G401 (cell line): ENCODE measurements at places on chromosomes 1 and 21.
A peak's percentile ranks its signal among the peaks of the same experiment; 100 is the strongest.

DNA sequence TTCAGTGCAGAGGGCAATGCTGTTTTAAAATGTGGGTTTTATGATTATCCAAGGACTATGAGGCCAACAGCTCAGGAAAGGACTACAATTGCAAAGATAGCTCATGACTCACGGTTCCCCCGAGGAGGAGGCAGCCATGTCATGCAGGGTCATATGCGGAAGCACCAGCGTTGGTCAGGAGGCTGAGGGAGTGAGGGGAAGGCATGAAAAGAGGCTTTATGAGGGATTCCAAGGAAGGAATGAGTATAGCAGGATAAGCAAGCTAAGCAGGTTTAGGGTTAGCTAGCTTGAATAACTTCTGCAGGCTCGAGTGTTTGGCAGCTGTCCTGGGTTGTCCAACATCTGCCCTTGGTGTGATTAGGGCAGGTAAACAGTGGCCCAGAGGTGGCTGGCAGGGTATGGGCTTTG is 495.1 kb downstream of the SETD4 start:
- no peak for DNase-seq

- DNase-seq = no peak
These were observed 46.6 kb downstream of the PCP4 start for GRCh38 chr21:39913706-39914305.

GRCh38 chr21:44092211-44092610 is 15.0 kb upstream of the PWP2 start:
- no peak for DNase-seq

GRCh38 chr1:207791290-207791689 is 39.4 kb downstream of the CD46 start:
- no peak for DNase-seq

GRCh38 chr21:36717976-36718375 is 19.1 kb downstream of the SIM2 start:
- no peak for DNase-seq

GRCh38 chr1:6134741-6135510 is 45.2 kb downstream of the CHD5 start:
- no peak for DNase-seq

- DNase-seq = no peak
These were observed 14.0 kb upstream of the FAAP20 start for GRCh38 chr1:2208309-2209239.

GRCh38 chr1:68121536-68121935 is 71.1 kb upstream of the DIRAS3 start:
- DNase-seq = no peak

DNA sequence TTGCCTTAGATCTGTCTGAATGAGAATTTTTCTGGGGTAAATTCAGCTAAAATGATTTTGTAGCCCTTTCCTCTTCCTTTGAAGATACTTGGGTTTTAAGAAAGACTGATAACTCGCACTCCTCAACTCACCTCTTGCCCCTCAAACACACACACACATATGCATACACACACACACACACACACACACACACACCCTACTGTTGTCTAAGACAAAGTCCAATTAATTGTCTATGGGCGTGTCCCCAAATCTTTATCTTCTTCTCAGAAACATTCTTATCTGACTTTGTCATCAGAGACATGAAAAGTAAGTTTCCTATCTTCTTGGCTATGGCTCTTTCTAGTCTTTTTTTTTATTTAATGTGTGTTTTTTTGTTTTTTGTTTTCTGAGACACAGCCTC is 36.1 kb upstream of the SMYD2 start:
- no peak for DNase-seq

DNA sequence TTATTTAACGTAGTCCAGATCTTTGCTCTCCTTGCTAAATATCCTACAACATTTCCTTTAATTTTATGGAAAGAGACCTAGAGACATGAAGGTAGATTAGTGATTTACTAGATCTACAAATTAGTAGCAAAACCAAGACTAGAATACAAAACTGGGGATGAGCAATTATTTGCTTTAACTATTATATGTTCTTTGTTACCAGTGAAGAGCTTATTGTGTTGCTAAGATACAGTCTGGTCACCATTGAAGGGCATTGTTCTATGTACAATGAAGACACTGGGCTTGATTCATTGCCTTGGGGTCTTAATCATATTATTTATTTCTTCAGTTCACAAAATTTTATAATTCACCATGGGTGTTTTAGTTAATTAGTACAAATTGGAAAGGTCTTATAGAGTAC is 88.3 kb downstream of the S1PR1 start:
- DNase-seq = no peak

GRCh38 chr1:244248426-244248825 is 197.3 kb downstream of the ZBTB18 start:
- DNase-seq = no peak

GRCh38 chr1:84613026-84613425 is 38.8 kb upstream of the CTBS start:
- DNase-seq = no peak

- no peak for DNase-seq
These were observed 76.1 kb upstream of the SLC2A1 start for GRCh38 chr1:43034778-43035177.

DNA sequence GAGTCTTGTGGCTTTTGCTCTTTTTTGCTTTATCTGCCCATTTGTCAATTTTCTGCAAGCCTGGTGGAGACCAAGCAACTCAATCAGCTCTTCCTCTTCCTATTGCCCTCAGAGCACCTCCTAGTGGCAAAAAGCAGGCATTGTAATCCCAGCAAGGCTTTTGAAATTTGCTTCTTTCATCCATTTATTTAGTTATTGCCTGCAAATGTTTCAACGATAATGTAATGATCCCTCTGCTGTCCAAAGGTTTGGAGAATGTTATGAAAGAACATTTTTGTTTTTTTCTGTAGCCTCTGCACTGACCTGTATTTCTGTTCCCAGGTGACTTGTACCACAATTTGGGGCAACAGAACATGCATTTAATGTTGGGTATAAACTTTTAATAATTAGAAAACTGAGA is 127.8 kb downstream of the GABPA start:
- no peak for DNase-seq

DNA sequence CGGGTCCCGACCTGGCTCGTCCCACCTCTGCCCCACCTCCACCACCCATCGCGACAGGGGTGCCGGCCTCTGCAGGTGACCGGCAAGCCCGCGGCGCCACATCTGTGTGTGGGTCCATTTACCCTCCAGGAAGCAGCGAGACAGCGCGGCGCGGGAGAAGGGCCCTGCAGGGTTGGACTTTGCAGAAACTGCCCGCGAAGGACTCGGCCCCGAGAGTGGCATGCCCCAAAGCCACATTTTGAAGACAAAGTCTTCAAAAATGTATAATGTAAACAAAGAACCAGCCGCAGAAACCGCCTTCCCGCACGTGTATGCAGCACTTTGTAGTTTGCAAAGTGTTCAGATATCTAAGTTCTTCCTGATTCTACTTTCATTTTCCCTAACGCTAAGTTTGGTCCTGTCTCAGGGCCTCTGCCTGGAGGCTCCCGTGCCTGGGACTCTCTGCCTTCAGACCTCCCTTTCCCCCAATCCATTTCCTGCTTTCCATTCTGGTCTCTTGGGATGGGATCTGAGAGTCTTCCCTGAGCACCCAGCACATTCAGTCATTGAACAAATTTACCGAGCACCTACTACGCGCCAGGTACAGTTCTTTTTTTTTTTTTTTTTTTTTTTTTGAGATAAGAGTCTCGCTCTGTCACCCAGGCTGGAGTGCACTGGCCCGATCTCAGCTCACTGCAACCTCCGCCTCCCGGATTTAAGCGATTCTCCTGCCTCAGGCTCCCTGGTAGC is 524 bp upstream of the TMCO4 start:
- no peak for DNase-seq

DNA sequence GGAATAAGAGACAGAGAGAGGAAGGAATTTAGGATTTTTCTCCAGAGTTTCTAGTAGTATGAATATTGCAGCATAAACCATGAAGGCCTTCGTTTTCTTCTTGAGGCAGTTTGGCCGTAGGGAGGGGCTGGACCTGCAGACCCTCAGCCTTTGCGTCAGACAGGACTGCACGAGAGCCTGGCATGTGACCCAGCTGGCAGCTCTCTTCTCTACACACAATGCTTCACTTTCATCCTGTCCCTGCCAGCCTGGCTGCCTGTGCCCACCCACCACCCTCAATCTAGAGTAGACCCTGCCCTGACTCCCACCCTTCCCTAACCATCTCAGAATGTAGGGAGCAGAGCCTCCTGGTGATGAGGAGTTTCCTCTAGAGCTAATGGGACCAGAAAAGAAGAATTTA is 1.6 kb downstream of the CA14 start:
- DNase-seq = no peak

DNA sequence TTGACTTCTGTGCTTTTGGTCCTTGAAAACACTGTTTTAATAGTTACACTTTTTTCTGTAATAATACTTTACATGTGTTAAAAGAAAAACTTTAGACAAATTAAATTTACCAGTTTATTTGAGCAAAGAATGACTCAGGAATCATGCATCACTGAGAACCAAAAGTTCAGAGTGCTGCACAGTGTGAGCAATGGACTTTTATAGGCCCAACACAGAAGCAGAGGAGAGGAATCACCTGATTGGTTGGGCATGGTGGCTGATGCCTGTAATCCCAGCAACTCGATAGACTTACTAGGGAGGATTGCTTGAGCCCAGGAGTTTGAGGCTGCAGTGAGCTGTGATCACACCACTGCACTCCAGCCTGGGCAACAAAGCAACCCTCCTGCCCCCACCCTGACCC is 29.3 kb downstream of the ZNF648 start:
- DNase-seq = no peak

DNA sequence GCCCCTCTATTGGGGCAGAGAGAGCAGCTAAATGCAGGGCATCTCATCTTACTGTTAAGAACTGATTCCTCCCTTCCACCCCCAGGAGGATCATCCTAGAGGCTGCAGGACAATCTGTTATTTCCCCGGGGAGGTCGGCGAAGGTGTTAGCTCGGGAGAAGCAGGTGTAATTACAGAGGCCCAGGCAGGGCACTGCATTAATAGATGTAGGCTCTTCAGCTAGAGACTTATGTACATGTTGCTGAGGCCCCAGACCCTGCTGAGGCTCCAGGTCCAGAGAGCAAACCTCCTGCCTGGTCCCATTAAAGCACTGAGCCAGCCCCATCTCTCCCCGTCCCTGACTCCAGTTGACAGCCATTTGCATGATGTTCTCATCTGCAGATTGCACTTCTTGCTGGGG is 320.3 kb upstream of the VAMP3 start:
- DNase-seq = no peak

DNA sequence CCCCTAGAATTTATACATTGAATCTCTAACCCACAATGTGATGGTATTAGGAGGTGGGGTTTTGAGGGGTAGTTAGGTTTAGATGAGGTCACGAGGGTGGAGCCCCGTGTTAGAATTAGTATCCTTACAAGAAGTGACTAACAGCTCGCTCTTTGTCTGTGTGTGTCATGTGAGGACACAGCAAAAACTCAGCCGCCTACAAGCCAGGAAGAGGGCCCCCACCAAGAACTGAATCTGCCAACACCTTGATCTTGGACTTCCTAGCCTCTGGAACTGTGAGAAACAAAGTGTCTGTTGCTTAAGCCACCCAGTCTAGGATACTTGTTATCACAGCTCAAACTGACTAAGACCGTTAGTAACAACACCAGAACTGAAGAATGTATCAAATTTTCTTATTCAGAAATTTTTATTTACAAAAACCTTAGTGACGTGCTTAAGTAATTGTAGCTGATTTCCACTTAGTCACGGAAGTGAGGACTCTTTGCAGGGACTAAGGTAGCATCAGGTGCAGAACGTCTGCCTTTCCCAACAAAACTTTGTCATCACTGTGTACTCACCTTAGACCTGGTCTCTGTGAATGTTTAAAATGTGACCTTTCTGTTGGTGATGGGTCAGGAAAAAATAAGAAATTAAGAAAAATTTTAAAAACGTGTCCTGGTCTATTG is 24.5 kb upstream of the LRRC8C start:
- DNase-seq = no peak

DNA sequence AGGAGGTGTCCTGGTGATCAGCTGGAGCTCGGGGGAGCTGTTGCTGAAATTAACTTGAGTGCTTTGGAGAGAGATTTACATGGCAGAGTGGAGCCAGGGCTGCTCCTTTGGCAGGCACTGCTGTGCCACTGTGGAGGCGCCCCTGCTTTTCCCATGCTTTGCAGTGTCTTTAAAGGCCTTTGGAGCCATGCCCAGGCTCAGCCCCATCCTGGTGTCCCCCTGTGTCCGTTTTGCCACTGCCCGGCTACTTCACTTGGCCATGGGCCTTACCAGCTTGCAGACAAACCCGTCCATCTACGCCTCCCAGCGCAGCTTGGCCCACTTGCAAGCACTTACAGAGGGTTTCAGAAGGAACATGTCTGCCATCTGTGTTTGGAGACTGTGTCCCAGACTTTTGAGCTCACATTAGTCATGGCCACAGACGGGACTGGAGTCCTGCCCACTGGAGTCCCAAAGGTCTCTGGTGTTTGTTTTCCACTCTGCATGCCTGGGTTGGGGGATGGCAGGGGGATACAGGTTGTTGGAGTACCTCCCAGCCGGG is 18.2 kb upstream of the LAMTOR5 start:
- DNase-seq = peak; percentile 89

DNA sequence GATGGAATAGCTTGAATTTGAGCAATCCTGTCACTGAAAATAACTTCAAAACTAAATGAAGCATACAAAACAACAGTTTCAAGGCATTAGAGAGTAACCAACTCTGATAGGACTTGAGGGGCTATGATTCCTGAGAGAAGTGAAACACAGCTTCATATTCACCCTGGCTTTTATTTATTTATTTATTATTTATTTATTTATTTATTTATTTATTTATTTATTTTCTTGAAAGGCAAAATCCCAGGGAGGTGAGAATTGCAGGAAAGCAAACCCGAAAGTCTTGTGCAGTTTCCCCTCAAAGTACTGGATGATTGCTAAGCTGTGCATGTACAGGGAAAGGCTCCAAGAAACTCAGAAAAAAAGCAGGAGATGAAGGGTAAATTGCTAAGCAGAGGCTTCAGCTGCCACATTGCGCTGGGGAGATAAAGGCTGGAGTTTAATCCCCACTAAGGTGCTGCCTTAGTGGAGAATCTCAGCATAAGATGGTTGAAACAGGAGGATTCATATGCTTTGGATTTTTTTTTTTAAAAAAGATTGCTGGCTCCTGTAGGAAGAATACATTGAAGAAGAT is 72.9 kb upstream of the COL24A1 start:
- no peak for DNase-seq

DNA sequence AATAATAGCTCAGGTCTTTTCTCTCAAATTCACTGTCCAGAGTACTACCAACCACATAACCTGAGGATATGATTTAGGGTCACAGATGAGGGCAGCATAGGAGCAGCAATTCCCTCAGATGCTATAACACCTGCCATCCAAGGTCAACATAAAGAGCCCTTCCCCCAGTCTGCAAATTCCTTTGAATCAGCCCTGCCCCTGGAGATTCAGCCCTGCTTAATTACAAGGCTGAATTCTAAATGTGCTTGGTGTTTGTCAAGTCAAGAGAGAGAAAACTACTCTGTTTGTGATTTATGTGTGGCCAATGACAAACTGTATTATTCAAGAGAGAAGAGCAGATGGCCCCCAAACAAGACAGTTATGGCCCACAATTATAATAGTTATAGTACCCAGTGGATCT is 195.7 kb upstream of the ADGRL2 start:
- no peak for DNase-seq

DNA sequence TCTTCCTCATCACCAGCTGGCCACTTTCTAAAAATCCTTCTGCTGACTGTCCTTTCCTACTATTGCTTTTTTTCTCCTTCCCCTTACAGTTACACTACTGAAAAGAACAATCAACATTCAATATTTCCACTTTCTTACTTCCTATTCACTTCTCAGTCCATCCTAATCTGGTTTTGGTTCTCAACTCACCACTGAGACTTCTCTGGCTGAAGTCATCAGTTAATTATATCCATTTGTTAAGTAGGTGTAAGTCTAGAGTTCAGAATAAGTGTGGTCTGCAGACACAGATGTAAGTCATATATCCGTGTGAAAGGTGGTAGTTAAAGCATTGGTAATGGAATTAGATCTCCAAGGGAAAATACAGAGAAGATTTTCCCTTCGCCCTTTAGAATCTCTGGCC is 21.4 kb downstream of the PEA15 start:
- DNase-seq = no peak
